Sigmoid colon (tissue), 7 donors: ENCODE measurements at places on chromosomes 4 and X. TPM values are rescaled to one million over a fixed set of nuclear protein-coding genes. Genes with fewer than 3 reads are reported as not detected.

Gene IGBP1
- 71.5 TPM for total RNA-seq

- DNase-seq: no peak
- H3K27me3 ChIP-seq: no peaks in the 10 kb centered on the region
- no peak overlapping the region for H3K4me3 ChIP-seq
Measured at GRCh38 chr4:7200801-7201200, 8.5 kb downstream of the SORCS2 start.

GRCh38 chr4:99362768-99363167 is 10.2 kb upstream of the ADH1C start:
- H3K27me3 ChIP-seq: no peaks in the 10 kb centered on the region
- peaks cover 12% of the 10 kb centered on the region for H3K4me1 ChIP-seq
- peak overlapping the region; percentile 16 for H3K27ac ChIP-seq

DNA sequence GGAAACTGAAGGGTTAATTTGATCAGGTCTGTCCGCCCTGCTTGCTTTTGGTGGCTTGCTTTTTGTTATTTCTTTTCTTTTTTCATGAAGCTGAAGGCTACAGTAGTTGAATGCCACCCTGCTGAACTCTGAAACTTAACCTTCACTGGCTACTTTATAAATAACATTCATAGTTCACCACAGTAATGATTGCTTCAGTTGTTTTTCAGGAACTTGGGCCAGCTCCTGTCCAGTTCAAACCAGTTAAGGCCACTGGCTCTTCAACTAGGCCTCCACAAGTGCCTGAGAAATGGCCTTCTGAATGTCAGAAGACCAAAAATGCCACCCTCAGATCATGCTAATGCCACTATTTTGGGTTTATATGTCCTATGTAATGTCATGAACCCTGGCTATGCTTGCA is 7.7 kb upstream of the ASB9 start:
- H3K4me1 ChIP-seq: no peaks in the 10 kb centered on the region
- H3K4me3 ChIP-seq: no peak overlapping the region
- no peaks in the 10 kb centered on the region for H3K27me3 ChIP-seq
- no peaks in the 10 kb centered on the region for H3K36me3 ChIP-seq

- no peak for DNase-seq
- H3K27ac ChIP-seq: no peak overlapping the region
- no peaks in the 10 kb centered on the region for H3K4me1 ChIP-seq
Measured at GRCh38 chr4:156169861-156170260, 216.2 kb upstream of the CTSO start.
